Fibroblast of mammary gland (primary cell): ENCODE measurements at places on chromosomes 1 and 21.

GRCh38 chr1:5386371-5386770 lies 605.9 kb downstream of the NPHP4 start:
- no peak for DNase-seq

GRCh38 chr1:68173283-68173935 lies 58.9 kb downstream of the WLS start:
- peak; percentile 33 for DNase-seq

DNA sequence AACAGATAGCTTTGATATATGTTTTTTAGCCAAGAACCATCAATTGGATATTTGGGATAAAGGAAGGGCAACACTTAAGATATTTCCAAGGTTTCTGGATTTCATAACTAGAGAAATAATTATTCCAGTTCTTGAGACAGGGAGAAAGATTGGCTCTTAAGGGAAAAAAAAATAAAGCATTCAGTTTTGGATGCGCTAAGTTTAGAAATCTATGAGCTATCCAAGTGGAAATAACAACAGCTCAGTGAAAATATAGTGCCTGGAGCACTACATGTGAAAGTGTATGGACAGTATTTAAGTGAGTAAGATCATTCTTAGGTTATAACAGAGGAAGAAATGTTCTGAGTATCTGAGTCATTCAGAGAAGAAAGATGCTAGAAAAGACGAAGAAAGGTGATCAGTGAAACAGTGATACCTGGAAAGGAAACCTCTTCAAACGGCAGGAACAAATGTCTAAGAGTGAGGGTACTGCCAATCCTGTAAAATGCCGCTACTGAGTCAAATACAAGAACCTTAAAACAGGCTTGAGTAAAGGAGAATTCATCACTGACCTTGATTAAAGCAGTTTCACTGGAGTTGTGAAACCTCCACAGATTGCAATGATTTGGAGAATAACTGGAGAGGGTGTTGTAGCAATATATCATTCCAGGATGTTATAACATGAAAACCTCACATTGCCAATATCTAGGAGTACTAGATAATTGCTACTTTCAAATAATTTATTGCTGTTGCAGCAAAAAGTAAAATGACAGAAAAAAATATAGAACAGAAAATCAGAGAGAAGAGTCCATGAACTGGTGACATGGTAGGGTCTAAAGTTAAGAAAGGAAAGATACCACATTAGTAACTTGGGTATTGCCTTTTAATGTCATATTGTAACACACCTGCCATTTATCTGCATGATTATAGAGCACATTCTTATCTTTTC lies 482.1 kb upstream of the RGS18 start:
- no peak for DNase-seq

DNA sequence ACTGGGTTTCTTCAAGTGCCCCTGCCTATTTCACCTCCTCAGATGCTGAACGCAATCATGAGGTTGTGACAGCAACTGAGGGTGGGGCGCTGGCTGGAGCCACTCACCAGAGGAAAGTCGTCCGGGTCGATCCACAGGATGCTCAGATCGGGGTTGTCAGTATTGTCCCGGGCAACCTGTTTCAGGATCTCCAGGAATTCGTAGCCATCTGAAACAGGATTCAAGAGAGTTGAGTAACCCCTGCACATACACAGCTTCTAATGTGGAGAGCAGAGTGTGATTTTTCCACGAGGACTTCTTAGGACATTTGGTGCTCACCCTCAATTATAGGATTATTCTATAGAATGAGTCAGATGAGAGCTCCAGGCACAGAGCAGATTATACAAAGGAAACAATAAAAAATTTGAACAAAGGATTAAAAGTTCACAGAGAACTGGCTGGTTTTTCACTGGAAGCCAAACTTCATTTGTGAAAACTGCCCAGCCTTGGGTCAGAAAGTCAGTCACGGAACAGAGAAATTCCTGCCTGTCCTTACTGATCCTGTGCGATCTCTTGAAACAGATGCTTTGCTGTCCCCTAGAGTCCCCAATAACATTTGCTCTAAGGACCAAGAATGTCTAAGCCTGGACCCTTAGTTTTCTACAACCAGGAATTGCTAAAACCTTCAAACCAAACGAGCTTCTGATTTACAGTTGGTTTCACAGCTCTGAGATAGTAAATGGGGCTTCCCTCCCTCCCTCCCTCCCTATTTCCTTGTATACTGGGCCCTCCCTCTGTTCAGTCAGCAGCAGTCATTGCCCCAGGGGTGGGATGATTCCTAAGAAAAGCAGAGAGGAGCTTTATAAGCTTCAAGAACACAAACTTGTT lies 63.2 kb downstream of the CASQ2 start:
- DNase-seq, result no peak

- DNase-seq, result no peak
Observed at GRCh38 chr1:20342294-20343148, 51.8 kb downstream of the VWA5B1 start.

DNA sequence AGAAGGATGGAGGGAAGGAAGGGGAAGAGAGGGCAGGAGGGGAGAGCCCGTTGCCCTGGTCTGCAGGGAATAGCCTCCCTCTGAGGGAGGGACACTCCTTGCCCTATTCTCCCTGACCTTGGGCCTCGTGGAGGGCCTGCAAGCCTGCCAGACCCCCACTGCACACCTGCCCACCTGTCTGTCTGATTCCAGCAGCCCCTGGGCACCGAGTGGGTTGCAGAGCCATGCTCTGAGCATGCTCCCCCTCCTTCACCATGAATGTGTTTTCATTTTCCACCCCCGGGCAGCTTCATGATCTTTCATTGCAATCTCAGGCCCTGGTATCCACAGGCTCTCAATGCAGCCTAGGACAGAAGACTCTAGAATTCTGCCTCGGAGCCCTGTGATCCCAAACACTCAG lies 5.1 kb upstream of the NPHP4 start:
- DNase-seq, result no peak

DNA sequence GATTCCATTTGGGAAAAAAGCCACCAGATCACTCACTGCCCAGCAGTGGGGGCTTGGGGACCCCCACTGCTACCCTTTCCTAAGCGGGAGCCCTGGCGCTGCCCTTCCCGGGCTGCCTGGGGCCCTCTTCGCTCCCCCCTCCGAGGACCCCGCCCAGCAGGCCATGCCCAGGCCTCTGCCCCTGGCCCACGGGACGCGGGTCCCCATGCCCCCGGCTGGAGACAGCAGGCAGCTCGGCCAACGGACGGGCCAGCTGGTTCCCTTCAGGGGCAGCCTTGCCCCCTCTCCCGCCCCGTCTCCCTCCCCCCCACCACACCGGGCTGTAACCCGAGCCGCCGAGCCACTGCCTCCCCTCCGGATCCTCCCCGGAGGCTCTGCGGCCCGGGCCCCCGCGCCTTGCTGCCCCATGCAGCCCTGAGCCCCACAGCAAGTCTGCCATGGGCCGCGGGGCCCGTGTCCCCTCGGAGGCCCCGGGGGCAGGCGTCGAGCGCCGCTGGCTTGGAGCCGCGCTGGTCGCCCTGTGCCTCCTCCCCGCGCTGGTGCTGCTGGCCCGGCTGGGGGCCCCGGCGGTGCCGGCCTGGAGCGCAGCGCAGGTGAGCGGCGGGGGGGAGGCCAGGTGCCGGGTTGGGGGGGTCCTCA lies at the start of gene MMP23B:
Gene MMP23B (plus strand): TSS at position 392 of the 639 bp plus-strand sequence. CDS start 46 bp downstream, at position 438.
- no peak for DNase-seq

DNA sequence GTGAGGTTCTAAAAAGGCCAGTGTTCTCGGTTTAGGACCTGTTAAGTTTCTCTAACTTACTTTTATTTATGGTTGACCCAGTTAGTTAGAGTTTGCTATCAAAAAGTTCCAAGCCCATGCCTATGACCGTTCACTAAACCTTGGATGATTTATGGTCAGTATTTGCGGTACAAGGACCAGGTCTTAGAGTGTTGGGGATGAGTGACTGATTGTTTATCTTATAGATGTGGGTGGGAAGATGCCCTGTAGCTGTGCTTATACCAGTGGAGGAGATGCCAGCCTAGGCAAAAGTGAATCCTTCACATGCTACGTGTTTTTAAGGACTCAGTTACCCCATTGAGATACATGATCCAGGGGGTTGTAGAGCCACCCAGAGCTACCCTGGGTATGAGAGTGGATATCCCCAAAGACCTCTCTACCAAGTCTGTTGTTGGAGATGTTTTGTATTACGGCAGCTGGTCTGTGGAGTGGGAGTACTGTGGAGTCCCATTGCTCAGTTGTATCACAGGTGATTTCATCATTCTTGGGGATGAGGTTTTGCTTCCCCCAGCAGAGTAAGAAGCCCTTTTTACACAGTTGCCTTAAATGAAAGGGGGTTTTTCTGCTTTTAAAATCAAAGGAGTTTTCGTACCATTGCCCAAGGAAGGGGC lies 2.1 kb downstream of the SLC22A15 start:
- no peak for DNase-seq

- no peak for DNase-seq
Observed at GRCh38 chr1:180028864-180029263, 74.3 kb downstream of the CEP350 start.

DNA sequence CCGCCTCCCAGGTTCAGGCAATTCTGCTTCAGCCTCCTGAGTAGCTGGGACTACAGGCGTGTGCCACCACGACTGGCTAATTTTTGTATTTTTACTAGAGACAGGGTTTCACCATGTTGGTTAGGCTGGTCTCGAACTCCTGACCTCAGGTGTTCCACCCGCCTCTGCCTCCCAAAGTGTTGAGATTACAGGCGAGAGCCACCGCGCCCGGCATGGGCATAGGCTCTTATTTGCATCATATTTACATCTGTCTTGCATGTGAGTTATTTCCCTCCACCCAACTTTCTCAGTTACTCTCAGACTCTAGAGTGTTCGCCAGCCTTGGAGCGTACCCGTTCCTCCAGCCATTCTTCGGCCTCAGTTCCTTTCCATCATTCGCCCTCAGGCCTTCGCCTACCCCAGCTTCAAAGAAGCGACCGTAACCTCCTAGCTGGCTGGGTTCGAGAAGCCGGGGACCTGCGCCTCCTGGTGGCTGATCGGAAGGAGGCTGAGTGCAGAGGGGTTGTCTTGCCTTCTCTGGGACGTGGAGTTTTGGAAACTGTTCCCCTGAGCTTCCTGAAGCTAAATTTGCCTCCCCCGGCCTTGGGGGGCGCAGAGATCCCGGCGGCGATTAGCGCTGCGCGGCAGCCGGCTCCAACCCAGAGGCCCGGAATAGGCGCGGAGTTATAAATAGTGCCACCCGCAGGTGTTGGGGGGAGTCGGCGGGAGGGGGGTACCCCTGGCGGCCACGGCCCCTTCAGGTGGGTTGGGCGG lies 3.6 kb upstream of the ZBTB7B start:
- DNase-seq, result peak; percentile 76

- no peak for DNase-seq
Observed at GRCh38 chr1:20404466-20404865, 81.5 kb downstream of the CAMK2N1 start.

DNA sequence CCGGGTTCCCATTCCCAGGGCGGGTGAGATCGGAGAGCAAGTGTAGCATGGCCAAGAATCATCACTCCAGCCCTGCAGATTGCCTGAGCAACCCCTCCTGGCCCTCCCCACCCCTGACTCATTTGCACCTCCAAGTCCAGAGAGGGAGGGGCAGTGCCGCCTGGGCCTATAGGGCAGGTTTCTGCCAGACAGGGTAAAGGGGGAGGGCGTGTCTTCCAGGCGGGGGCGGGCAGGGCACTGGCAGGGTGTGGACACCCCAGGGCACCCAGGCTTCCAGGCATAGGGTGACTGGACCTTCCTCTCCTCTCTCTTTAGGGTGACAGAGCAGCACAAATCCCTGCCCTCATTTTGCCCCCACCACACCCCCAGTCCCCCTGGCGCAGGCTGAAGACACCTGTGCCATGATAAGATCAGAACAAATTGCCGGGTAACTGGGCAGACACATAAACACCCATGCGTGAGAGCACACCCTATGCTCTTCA lies 3.2 kb upstream of the CRYBG2 start:
- DNase-seq, result no peak

- peak; percentile 34 for DNase-seq
Observed at GRCh38 chr1:175152006-175152652, 40.4 kb downstream of the KIAA0040 start.

- DNase-seq, result no peak
Observed at GRCh38 chr1:147620543-147620942, 49.8 kb downstream of the ACP6 start.

DNA sequence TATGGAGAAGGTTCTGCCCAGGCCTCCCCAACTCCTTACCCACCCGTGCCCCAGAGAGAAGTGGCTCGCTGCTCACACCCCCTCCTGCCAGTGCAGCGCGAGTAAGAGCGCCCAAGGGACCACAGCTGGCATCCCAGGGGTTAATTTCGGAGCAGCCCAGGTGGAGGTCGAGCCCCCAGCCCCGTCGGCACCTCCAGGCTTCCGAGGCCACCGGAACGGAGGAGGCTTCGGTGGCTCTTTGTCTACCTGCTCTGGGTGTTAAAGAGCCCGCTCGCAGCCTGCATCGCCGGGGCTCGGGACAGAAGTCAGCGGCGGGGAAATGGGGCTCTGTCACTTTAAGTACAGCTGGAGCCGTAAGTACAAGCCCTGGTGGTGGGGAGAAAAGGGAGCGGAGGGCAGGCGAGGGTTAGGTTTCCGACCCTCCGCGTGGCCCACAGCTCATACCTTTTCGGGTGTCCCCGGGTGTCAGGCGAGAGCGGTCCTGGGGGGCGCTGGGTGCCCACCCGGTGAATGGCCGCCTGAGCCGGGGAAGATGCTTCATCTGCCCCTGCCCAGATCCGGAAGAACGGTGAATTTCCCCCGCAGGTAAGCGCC lies 89.4 kb upstream of the IPO9 start:
- no peak for DNase-seq

GRCh38 chr1:49526672-49527071 lies 497.1 kb downstream of the AGBL4 start:
- no peak for DNase-seq

- peak; percentile 81 for DNase-seq
Observed at GRCh38 chr21:34524646-34525601, 12.9 kb upstream of the KCNE1 start.

- DNase-seq, result no peak
Observed at GRCh38 chr1:210372931-210373627, 44.4 kb downstream of the HHAT start.

- DNase-seq, result no peak
Observed at GRCh38 chr1:241513378-241513777, 6.2 kb downstream of the FH start.
